SK-N-DZ (cell line): ENCODE measurements at places on chromosomes 11 and 22.

DNA sequence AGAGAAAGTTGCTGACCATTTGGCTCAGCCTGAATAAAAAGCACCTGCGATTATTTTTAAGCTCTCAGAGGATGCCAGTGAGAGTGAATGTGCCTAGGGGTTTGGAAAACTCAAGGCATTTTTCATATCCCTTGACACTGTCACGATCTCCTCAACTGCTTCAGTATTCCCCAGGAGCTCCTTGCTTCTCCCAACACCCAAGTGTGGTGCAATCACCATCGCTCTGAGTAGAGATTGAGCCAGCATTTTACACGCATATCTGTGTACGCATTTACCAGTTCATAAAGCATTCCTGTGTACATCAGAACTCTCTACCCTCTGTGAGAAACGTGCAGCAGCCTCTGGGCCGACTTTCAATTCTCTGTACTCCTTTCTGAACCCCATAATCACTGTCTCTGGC, 1.3 kb downstream of the SRRD start:
- no peak for DNase-seq

- DNase-seq, result peak; percentile 67
Measured at GRCh38 chr11:59556917-59557348, 45.6 kb downstream of the OR4D9 start.

GRCh38 chr11:86043765-86044503, 24.9 kb downstream of the PICALM start:
- DNase-seq, result no peak

GRCh38 chr11:27912916-27913315, 195.0 kb downstream of the KIF18A start:
- no peak for DNase-seq

DNA sequence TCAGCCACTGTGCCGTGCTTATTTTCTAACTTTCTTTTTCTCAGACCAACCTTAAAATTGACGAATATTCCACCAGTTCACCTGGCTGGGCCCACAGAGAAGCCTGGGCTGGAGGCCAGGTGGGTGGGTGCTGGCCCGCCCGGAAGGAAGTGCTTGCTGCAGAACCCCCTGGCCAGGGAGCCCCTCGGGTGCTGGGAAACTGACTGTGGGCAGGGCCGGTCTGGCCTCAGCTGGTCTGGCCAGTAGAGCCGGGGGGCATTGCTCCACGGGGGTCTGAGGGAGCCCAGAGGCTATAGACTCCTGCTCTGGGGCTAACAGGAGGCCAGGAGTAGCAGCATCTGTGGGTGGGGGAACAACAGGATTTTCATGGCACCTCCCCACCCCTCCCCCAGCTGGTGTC, 6.8 kb upstream of the CHID1 start:
- no peak for DNase-seq

GRCh38 chr11:86208572-86208971, 36.0 kb upstream of the EED start:
- DNase-seq, result no peak

GRCh38 chr11:36394056-36394455, 98.0 kb downstream of the PRR5L start:
- no peak for DNase-seq

- no peak for DNase-seq
Measured at GRCh38 chr11:16001044-16001568, 355.2 kb downstream of the SOX6 start.

- no peak for DNase-seq
Measured at GRCh38 chr11:9095421-9095820, 4.0 kb upstream of the SCUBE2 start.

DNA sequence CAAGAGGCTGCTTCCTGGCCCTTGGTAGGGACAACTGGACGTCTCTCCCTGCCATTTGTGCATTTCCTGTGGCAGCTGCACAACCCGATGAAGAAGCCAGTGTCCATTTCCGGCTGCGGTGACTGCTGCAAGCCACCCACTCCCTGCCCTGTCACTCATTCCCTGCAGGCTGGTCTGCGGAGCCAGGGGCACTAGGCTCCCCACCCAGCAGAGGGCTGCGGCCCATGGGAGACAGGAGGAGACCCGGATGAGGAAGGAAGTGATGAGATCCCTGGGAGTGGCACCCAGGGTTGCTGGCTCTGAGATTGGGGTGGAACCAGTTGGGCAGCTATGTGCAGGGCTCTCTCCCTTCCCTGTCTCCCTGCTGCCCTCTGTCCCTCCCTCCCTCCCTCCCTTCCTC, 10.0 kb upstream of the MYRF start:
- DNase-seq, result no peak

- DNase-seq, result no peak
Measured at GRCh38 chr22:48371391-48371790, 1456.3 kb downstream of the BRD1 start.

GRCh38 chr22:16954060-16954403, 54.0 kb downstream of the GAB4 start:
- no peak for DNase-seq

- DNase-seq, result no peak
Measured at GRCh38 chr11:119759324-119759723, 30.3 kb upstream of the NECTIN1 start.

- peak; percentile 52 for DNase-seq
Measured at GRCh38 chr11:44928144-44928543, 22.5 kb downstream of the TP53I11 start.

GRCh38 chr22:42889304-42889703, 32.2 kb upstream of the ARFGAP3 start:
- DNase-seq, result no peak

DNA sequence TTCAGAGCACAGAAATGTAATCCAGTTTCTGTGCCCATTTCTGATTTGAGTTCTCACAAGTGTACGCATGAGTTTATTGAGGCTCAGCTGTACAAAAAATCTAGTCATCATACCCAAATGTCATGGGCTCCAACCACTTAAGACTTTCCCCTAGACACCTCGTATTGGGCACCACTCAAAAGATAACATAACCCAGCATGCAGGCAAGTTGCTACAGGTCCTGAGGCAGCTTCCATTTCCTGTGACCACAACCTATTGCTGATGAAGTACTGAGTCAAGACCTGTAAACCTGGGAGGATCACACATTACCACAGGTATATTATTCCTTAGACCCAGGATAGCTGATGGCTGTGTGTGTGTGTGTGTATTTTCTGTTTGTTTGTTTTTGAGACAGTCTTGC, 95.2 kb downstream of the MRTFA start:
- no peak for DNase-seq

DNA sequence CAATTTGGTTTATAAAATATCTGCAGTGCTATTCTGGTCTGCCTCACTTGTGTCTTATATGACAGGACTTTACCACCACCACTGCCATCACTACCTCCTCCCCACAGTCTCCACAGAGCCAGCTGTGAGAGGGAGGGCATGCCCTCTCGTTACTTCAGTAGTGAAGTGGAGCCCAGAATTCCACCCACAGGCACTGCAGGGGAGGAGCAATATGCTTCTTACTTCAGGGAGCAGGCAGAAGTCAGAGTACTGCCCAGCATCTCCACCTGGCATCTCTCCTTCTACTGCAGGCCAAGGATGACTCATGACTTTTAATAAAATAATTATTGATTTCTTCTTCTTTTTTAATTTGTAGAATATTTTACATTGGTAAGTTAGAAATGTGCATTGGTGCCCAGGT, 255.5 kb downstream of the DYNC2H1 start:
- DNase-seq, result no peak

DNA sequence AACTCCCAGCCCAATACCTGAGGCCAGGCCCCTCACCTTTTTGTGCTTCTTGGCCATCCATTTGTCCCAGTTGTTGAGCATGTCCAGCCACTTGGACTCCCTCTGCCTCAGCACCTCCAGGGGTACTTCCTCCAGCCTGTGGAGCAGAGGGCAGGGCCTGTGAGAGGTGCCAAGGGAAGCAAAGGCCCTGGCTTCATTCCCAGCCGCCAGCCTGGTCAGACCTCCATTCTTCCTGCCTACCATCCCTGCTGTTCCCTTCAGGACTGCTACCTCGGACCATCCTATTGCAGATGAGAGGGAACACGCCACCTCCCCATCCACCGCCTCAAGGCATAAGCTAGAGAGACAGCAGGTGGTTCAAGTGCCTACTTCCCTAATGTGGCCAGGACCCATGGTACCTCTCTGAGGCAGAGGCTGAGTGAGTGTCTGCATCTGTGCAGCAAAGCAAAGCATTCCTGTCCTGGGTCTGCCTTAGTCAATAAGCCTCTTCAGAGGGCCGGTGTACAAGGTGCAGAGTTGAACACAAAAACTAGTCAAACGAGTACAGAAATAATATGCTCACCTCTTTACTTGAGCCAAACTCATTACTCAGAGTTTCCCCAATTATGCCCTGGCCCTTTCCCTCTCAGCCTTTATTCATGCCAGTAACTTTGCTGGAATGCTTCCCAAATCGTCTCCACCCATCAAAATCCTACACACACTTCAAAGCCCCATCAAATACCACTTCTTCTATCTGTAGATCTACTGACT, 15.4 kb upstream of the CASTOR1 start:
- no peak for DNase-seq

- no peak for DNase-seq
Measured at GRCh38 chr11:130480186-130480585, 31.7 kb downstream of the ADAMTS15 start.

GRCh38 chr11:121901886-121902285, 214.1 kb downstream of the BLID start:
- DNase-seq, result no peak

DNA sequence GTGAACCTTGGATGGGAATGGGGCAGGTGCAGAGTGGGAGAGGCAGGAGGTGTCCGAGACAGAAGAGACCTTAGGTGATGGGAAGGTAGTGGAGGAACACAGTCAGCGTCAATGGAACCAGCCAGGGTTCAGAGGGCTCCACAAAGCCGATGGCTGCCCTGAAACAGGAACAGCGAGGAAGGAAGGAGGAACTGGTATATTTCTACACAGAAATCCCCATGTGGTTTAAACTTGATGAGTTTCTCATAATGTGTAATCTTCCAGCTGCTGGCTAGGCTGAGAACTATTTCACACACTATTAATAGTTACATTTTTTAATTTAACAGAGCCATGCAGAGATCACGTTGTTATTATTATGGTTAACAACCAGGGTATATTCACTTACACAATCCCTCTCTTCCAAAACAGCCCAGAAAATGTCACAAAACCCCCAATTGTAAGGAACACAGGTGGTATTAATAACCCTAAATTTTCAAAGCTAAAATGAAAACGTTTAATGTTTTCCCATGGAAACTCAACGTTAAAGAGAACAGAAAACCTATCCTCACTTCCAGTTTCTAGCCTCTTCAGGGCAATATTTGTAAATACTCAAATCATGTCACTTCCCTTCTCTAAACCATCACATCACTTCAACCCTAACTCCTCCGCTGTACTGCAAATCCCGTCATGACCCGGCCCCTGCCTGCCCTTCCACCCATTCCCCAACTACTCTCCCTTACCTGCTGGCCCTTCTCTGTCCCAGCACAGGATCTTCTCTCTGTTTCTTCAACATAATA, 74.5 kb upstream of the ARFGAP3 start:
- DNase-seq, result no peak

- no peak for DNase-seq
Measured at GRCh38 chr11:32421992-32422391, 13.3 kb downstream of the WT1 start.

DNA sequence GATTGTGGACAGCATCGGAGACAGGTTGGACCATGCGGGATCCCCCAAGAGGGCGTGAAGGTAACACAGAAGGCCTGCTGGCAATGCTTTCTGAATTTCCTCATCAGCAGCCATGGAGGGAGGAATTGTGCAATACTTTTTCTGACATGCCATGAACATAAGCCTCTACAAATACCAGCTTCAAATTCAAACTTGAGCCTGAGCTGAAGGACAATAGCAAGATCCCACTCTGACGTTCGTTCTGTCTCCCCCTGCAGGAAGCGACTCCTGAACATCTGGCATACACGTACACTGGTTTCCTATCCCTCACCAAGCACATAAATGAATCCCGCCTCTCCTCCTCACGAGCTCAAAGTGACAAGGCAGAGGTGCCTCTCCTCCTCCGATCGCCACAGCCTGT, 312.2 kb downstream of the BRD1 start:
- no peak for DNase-seq

DNA sequence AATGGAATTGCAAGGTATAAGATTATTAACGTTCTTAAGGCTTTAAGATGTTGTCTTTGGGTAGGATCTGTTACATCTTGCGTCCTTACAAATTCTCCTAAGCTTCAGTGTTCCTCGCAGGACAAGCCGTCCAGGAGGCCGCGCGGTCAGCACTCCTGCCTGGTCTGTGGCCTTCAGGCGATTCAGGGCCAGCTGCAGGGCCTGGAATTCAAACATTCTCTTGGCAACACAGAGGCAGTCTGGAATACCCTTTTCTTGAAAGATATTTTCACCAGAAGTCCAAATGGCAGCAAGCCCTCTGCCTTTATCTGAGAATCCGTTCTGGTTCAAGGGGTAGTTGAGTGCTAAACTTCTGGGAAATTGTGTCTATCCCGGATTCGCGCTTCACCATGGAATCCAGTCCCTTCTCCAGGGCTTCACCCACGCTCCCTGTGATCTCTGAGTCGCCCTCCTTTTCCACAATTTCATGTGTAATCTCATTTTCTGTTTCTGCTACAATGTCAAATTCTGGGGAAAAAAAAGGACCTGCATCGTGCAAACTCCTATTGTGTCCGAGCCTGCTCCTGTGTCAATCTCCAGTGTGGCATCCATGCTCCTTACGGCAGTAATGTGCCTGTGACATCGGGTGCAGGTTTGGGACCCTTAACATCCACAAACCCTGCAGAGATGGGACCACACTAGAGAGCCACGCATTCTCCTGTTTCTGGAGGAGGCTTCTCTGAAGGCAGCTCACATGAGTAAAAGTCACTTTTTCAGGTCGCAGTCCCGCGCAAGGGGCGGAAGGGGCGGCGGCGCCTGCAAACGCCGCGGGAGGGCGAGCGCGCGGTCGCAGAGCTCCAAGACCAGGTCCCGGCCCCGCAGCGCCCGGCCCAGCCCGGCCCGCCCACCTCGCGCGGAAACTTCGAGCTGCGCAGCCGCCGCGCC, 25.4 kb upstream of the SORL1 start:
- no peak for DNase-seq

DNA sequence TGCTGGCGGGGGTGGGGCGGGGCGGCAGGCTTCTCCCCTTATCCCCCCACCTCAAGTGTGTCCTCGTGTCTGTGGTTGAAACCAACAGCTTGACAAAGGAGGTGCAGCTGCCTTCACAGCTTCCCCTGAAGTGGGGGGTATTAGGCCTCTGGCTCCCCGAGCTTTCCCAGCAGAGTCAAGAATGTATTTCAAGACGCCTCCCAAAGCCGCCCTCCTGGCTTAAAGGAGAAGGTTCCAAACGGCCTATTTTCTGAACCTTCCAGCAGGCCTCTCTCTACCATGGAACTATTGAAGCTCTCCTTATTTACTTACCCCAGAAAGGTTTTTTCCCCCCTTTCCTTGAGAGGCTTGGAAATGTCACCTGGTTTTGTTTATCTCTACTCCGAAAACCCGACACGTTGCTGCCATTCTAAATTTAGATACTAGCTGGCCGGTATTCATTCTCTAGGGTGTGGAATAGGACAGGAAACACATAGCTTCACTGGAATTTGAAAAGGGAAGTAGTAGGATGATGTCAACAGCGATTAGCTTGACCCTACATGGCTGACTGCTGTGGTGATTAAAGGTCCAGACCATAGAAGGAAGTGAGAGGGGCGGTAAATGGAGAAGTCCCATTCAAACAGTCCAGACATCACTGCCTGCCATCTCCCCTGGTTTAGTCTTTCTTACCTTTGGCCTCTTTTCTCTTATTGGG, 671 bp upstream of the PICALM start:
- DNase-seq, result peak; percentile 41
